Stimulated activated CD8-positive, alpha-beta memory T cell treated with anti-CD3 and anti-CD28 coated beads, Interleukin-7, amount 100 ng/mL, for 1 hour (primary cell): ENCODE measurements at places on chromosomes 6 and 20.

GRCh38 chr20:34143951-34144350 is 31.9 kb upstream of the EIF2S2 start:
- DNase-seq, result no peak

- DNase-seq, result no peak
Measured at GRCh38 chr6:170125456-170126300, 165.2 kb downstream of the DLL1 start.

- DNase-seq, result no peak
Measured at GRCh38 chr6:168132531-168133167, 53.6 kb upstream of the FRMD1 start.

GRCh38 chr6:24963339-24963738 is 27.6 kb upstream of the RIPOR2 start:
- DNase-seq, result no peak

GRCh38 chr6:34039943-34040342 is 105.9 kb downstream of the GRM4 start:
- DNase-seq, result no peak

GRCh38 chr6:158499601-158500000 is 60.3 kb upstream of the TMEM181 start:
- no peak for DNase-seq

- DNase-seq, result no peak
Measured at GRCh38 chr6:127998985-127999384, 98.1 kb upstream of the THEMIS start.

GRCh38 chr20:14785065-14785743 is 447.8 kb upstream of the FLRT3 start:
- no peak for DNase-seq

GRCh38 chr20:9200620-9201019 is 131.7 kb downstream of the PLCB4 start:
- DNase-seq, result no peak

DNA sequence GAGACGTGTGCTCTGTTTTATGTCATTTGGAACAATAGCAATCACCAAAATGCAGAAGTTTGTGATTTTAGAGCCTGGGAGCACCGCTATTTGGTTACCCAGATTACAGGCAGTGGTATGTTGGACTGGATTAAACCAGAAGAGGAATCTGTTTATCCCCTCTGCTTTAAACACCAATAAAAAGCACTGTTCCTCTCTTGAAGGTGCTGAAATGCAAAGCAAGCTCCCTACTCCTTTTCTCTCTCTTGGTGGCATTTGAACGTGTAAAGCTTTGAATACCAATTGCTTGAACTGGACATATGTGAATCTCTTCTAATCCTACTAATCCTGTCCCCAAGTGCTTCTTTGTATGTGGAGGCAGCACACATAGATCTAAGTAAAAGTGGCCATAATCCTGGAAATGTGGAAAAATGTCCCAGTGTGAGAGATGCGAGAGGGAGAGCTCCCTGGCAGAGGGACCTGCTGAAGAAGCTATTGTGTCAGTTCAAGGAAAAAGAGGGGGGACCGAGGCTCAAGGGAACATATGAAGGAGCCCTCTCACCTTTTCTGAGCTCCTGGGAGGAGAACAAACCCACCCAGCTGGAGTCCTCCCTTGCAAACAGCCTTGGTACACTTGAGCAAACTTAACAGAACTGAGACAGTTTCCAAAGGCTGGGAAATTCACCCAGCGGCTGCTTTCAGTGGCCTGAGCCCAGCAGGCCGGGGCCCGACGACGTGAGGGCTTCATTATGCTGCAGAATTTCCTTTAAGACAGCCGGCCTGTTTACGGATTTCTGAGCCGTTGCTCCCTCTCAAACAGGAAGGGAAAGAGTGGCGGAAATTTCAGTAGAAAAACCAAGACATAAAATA is 18.8 kb upstream of the OLIG3 start:
- no peak for DNase-seq

GRCh38 chr20:49484180-49485140 is 2.0 kb upstream of the KCNB1 start:
- no peak for DNase-seq

DNA sequence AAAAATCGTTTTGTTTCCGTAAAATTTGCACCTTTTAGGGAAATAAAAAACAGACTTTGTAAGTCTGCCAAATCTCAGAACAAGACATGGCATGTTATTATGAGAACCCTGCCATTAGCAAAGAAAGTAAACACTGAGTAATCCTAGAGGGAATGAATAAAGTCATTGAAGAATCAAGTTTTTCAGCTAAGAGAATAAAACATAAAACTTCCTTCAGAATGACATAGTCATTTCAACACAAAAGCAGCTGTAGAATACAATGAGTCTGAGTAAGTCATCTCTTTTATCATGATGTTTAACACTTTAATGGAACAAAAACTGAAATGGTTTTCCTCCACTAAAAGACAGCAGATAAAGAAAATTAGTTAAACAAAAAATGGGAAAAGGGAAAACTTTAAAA is 10.3 kb upstream of the DST start:
- no peak for DNase-seq

DNA sequence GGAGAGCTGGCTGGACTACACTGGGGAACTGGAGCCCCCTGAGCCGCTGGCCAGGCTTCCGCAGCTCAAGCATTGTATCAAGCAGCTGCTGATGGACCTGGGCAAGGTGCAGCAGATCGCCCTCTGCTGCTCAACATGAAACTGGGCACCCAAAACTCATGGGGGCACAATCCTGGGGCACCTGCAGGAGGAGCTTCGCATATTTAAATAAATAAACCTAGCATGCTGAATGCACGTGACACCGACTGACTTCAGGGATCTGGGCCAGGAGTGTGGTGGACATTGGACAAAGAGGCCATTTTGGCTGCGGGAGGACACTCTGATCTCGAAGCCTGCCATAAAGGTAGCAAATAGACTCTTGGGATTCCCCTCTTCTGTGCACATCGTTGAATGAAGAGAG is 6.8 kb downstream of the SCAND1 start:
- DNase-seq, result no peak

DNA sequence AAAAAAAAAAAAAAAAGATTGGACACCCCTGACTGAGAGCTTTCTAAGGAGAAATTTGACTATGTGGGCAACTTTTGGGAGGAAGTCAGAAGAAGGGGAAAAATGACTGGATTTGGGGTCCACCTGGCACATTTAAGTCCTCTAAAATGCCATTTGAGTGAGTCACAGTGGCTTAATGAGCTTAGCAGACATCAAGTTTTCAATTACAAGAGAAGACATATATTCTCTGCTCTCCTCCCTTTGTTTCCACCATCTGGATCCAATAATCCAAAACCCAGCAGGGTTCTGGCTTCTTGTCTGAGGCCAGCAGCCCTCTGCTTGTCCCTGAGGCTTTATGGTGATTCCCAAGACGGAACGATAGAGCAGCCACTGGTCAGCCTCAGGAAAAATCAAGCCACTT is 6.9 kb downstream of the PI3 start:
- DNase-seq, result no peak

- DNase-seq, result no peak
Measured at GRCh38 chr20:63698739-63699465, 2.5 kb downstream of the TNFRSF6B start.

GRCh38 chr6:2843138-2843740 is 1.6 kb upstream of the SERPINB1 start:
- DNase-seq, result no peak

DNA sequence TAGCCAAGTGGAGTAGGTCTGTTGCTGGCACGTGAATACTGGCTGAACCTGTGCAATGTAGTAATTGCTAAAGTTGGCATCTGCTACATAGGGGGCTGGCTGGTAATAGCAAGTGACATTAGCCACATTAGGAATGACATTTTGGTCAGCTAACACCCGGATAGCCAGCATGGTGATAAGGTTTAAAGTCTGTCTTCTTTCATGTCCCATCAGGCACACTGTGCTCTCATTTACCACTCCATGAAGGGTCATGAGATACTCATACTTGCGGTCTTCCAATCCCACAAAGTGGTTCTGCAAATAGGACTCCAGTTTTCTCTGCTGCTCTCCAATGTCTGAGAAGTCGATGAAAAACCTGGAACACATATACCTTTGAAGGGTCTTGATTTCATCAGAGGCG is 2.8 kb downstream of the TENT5A start:
- no peak for DNase-seq

GRCh38 chr6:42185597-42185996 is 9.2 kb downstream of the GUCA1B start:
- DNase-seq, result no peak

- DNase-seq, result no peak
Measured at GRCh38 chr6:139584599-139584998, 210.2 kb upstream of the CITED2 start.

- no peak for DNase-seq
Measured at GRCh38 chr6:22251348-22251747, 45.5 kb downstream of the PRL start.

DNA sequence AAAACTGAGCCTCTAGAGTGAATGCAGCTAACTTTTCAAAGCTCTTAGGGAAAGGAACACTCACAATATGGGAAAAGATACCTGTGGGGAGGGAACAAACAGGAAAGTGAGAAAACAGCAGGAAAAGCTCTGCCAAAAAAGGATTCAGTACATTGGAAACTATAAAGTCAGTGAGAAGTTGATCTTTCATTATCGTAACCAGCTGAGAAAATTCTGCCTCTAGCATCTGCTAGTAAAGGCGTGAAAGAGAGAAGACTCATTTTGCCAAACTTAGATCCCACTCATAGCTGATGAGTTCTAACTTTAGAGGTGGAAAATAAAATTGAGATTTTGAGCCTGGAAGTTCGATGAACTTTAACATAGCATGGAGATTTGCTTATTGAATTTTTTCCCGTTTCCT is 321.8 kb upstream of the RNF217 start:
- DNase-seq, result no peak

DNA sequence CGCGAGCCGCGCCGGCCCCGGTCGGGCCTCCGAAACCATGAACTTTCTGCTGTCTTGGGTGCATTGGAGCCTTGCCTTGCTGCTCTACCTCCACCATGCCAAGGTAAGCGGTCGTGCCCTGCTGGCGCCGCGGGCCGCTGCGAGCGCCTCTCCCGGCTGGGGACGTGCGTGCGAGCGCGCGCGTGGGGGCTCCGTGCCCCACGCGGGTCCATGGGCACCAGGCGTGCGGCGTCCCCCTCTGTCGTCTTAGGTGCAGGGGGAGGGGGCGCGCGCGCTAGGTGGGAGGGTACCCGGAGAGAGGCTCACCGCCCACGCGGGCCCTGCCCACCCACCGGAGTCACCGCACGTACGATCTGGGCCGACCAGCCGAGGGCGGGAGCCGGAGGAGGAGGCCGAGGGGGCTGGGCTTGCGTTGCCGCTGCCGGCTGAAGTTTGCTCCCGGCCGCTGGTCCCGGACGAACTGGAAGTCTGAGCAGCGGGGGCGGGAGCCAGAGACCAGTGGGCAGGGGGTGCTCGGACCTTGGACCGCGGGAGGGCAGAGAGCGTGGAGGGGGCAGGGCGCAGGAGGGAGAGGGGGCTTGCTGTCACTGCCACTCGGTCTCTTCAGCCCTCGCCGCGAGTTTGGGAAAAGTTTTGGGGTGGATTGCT is 1.3 kb downstream of the VEGFA start:
- DNase-seq, result no peak

GRCh38 chr6:107811591-107812218 is 12.4 kb downstream of the SCML4 start:
- no peak for DNase-seq

DNA sequence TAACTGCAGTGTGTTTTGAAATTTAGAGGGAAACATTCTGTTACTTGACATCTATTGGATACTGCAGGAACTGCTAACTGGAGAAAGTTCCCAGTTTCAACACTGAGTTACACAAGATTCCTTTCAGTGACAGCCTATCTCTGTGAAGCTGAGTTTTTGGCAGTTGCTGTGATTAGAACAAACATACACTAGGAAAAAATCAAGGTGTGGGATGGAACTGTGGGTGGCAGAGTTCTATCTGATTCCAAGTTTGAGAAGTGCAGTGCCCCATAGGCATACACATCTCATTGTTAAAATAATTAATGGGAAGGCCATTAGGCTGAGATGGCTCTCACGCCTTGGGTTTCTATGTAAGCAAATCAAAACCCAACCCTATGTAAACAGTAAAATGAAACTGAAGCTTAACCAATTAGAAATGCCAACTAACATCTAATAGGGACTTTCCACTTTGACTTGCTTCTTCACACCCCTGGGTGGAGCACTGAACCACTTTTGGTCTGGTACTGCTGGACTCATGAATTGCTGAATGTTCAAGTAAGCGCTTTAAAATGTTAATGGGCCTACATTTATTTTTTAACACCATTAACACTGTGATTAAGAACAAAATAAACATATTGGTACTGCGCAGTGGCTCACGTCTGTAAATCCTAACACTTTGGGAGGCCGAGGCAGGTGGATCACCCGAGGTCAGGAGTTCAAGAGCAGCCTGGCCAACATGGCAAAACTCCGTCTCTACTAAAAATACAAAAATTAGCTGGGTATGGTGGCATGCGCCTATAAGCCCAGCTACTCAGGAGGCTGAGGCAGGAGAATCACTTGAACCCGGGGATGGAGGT is 55.2 kb upstream of the TBC1D7 start:
- DNase-seq, result no peak

DNA sequence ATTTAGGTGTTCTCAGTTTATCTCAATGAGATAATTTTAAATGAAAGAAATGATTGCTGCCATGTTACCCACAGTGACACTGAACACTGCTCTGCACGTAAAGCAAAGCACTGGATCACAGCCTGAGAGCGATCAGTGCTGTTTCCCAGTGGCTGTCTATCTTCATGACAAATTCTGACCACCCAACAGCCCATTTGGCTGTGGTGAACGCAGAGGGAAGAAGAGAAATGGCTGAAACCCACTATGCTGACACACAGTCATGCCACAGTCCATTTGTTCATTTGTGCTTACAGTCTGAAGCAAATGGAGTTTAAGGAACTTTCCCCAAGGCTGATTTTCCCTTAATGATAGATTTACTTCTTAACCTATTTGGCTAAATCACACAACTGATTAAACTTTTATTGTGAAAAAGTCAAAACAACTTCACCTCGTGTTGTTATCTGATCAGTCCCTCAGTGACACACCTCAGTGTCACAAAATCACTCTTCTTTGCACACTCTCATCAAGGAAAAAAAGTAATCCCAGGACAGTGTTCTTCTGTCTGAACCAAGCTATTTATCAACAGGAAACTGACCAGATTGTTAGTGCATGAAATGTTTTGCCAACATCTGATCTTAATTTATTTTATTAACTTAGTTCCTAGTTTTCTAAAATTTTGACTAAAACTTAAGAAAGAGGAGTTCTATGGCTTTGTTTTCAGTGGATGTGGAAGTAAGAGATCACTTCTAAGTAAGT is 225.1 kb downstream of the TBX18 start:
- no peak for DNase-seq

DNA sequence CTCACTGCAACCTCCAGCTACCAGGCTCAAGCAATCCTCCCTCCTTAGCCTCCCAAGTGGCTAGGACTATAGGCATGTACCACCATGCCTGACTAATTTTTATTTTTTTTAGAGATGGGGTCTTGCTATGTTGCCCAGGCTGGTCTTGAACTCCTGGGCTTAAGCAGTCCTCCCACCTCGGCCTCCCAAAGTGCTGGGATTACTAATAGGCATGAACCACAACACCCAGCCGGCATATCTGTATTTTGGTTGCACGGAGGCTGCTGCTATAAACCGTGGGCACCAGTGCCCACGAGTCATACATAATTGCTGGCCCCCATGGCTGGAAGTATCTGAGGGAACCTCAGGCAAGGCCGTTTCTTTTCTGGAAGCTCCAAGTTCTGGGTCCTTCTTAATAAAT is 18.3 kb upstream of the ADRM1 start:
- DNase-seq, result no peak
